HuH-7 (cell line): ENCODE measurements at places on chromosomes 7 and 10.
A peak's percentile ranks its signal among the peaks of the same experiment; 100 is the strongest.

- no peak for DNase-seq
Observed at GRCh38 chr10:24331457-24331856, 122.5 kb downstream of the KIAA1217 start.

- DNase-seq, result no peak
Observed at GRCh38 chr10:127024685-127025435, 119.6 kb downstream of the DOCK1 start.

- no peak for DNase-seq
Observed at GRCh38 chr10:124239696-124240095, 146.3 kb upstream of the CHST15 start.

DNA sequence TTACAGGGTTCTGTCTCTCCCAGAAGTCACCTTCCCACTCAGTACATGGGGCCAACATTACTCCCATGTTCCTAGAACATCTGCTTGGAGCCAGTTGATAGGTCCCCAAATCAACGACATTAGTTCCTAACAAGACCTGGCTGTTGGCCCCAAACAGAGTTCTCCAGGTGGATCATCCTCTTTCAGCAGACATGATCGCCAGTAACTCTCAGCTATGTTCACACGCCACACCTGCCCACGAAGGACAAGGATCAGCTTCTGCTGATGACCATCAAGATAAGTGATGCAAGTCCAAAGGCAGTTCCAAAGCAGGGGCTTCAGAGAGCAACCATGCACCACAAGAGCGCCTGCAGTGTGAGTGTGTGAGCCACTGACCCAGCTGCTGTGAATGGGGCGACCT is 11.0 kb downstream of the ZNF777 start:
- no peak for DNase-seq

GRCh38 chr10:58052772-58053171 is 214.9 kb downstream of the IPMK start:
- no peak for DNase-seq

GRCh38 chr7:107353701-107354100 is 116.2 kb upstream of the GPR22 start:
- no peak for DNase-seq

GRCh38 chr10:86035791-86036543 is 330.6 kb downstream of the GRID1 start:
- no peak for DNase-seq

- DNase-seq, result no peak
Observed at GRCh38 chr7:20385126-20385525, 54.4 kb downstream of the ITGB8 start.

DNA sequence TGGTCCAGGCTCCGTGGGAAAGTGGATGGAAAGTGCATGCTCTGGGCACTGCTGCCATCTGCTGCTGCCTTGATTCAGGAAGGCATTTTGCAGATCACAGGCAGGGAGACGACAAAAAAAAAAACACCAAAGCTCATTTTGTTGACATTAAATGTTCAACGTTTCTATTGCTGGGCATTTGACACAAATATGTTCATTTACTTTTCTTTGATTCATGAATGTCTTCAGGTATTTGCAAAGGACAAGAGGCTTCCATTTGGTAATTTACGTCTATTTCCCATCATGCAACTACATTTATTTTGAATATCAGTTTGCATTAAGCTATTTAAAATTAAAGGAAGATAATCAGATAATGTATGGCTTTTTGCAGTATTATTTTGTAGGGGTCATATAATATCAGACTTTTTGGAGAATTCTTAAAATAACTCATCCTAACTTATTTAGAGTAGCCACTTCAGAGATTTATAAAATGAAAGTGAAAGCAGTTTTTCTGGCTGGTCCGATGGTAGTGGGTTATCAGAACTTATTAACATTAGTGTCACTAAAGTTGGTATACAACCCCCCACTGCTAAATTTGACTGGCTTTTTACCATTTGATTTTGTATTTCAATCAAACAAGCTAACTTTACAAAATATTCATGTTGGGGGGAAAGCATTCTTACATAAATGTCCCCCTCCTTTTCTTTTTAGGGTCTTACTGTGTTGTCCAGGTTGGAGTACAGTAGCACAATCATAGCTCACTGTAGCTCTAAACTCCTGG is 65.3 kb downstream of the PDIA4 start:
- DNase-seq, result no peak

DNA sequence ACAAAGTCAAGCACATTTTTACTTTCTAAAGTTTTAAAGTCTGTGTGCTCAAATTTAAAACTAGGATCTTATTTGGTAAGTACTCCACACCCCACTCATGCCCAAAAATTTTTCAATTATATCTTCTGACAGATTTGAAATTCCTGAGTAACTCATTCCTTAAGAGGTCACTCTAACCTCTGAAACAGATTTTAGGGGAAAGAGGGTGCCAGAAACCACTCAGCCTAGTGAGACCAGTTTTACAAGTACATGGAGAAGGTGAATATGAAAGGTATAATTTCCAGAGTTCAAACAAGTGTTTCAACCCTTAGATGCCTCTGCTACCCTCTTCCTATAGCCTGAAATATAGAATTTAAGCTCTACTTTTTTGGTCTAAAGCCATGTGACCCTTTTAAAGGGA is 79.2 kb downstream of the C7orf25 start:
- no peak for DNase-seq

- peak; percentile 52 for DNase-seq
Observed at GRCh38 chr7:48299580-48300169, 128.4 kb downstream of the ABCA13 start.

DNA sequence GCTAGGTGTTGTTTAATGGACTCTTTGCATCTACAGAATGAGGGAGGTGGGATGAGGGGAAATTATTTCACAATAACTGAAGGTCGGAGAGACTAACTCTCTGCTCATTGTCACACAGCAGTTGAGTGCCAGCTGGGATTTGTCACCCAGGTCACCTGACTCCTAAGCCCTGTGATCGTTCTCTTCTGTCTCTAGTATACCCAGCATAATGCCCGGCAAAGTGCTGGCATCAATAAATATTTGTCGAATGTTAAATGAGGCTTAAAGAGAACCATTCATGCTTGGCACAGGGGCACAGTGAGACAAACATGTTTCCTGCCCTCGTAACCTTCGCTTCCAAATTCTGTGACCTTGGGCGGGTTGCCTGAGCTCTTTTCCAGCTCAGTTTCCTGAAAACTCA is 70.8 kb downstream of the TCF7L2 start:
- DNase-seq, result no peak

DNA sequence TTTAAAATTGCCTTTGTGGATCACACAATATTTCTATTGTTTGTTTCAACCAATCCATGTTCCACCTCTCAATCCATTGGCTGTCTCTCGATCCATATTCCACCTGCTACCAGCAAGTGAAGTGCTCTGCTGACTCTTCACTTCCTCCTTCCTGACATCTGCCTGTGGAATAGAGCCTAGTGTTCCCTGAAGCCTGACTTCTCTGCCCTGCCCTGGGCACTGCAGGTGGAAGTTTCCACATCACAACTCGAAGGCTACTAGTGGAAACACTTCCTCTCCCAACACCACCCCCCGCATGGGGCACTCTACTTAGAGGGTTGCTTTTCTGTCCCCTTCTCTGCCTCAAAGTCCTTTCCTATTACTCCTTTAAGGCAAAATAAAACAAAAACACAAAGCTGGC is 563.8 kb upstream of the IGFBP3 start:
- no peak for DNase-seq

GRCh38 chr7:96090756-96091155 is 231.1 kb downstream of the SLC25A13 start:
- DNase-seq, result no peak

GRCh38 chr7:149870701-149871483 is 2.9 kb upstream of the ATP6V0E2 start:
- no peak for DNase-seq

DNA sequence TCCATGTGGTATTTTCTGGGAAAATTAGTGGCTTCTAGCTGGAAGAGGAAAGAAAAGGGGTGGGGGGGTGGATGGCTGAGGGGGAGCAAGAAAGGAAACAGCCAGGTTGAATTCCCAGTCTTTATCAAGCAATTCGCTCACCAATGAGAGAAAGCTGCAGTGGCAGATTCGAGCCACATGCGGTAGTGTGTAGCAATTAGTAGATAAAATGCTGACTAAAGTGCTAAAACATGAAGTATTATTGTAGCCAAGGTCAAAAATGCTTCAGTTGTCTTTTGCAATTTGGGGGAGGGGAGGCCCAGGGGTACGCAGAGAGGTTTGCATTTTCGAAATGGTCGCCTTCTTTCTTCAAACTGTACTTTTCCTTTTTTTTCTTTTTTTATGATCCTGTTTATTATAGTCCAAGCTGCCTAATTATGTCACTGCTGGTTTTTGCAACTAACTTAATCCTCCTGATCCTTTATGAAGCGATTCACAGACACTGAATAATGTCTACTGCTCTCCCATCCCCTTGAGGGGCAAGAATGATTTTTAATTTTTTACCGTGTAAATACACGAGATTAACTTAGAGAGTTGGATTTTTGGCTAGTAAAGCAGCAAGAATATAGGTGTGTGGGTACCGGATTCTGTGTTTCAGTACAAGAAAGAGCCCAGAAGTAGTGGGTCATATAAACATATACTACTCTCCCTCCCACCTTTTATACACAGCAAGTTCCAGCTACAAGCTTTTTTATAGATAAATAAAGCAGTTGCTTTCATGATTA is 3.6 kb upstream of the ARID5B start:
- no peak for DNase-seq

DNA sequence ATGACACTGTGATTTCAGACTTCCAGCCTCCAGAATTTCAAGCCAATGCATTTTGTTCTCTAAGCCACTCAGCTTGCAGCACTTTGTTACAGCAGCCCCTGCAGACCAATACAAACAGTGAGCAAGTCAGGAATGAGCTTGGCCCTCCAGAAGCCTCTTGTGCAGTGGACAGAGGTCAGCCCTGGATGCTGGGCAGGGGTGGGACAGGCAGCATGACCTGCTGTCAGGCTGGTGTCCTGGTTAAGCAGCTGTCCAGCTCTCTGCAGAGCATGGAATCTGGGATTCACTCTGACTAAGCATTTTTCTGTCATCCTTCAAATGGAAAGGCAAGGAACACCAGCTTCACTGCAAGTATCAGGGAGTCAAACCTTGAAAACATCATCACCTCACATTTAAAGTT is 85.5 kb upstream of the GDF10 start:
- DNase-seq, result no peak

GRCh38 chr10:46299286-46299535 is 12.4 kb downstream of the ANTXRL start:
- DNase-seq, result no peak

- DNase-seq, result no peak
Observed at GRCh38 chr7:145050415-145050814, 214.6 kb upstream of the TPK1 start.

GRCh38 chr7:21064698-21065648 is 278.3 kb upstream of the SP8 start:
- peak; percentile 19 for DNase-seq

DNA sequence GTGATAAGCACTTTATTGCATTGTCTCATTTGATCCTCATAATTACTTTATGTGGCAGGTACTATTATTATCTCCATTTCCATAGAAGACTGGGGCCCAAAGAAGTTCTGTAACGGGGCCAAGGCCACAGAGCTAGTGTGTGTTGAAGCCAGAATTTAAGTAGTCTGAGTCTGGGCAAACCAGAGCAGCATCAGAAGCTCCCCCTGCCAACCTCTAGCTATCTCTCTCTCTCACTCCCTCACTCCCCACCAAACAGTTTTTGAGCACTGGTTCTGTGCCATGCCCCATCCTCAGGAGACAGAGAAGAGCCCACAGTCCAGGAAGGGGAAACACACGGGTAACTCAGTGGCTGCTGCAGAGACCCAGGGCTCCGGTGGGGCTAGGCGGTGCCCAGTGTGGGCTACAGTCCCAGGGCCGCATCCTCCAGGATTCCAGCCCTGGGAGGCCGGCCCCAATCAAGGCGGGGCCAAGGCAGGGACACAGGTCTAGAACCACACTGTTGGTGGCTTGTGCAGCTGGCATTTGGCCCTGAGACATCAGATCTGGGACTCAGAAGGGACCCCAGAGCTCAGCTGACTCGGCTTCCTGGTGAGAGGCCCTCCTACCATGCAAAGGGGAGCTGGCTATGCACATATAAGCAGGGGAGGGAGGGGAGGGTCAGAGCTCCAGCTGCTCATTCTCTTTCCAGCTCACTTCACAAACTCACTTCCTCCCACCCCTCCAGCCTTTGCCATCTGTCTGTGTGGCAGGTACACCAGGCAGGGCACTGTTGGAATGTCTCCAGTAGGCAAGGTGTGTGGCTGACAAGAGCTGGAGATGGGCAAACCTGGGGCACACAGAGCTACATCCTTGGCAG is 34.4 kb downstream of the COL13A1 start:
- no peak for DNase-seq

DNA sequence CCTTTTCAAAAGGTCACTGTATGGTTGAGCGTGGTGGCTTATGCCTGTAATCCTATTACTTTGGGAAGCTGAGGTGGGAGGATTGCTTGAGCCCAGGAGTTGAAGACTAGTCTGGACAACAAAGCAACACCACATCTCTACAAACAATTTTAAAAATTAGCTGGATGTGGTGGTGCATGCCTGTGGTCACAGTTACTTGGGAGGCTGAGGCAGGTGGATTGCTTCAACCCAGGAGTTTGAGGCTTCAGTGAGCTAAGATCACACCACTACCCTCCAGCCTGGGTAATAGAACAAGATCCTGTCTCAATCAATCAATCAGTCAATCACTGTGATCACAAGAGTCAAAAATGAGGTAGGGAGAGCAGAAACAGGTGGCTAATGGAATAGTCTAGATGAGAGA is 97.0 kb downstream of the SUGCT start:
- DNase-seq, result no peak

DNA sequence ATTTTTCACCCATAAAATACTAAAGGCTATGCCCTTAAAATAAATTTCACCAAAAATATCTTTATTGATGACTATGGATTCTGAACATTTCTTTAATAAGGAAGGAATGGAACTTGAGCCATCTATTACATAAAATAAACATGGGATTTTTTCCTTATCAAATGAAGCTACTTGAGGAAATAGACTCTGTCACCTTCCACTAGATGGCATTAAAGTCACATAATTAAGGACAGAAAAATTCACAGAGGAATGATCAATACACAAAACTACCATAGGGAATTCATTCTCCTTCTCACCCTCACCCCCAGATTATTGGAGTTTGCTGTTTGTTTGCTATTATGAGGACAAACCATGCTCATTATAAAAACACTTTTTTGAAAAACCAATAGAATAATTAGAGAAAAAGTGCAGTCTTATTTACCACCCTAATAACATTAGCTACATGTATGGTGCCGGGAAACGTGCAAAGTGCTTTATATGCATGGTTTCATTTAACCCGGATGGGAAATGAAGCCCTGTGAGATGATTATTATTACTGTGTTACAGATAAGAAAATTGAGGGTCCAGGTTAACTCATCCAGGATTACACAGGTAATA is 21.1 kb upstream of the FOXI2 start:
- DNase-seq, result no peak

GRCh38 chr7:34320412-34320811 is 337.6 kb upstream of the NPSR1 start:
- DNase-seq, result no peak
